ENCODE measurements at places on chromosomes 2 and 18. TPM values are rescaled to one million over a fixed set of nuclear protein-coding genes. Genes with fewer than 3 reads are reported as not detected.

Gene FER1L5
- total RNA-seq = under 0.01 TPM

Gene METTL5
- total RNA-seq = 104 TPM

Gene RBKS
- total RNA-seq = 1.1 TPM

Gene RNU2-63P
- not detected for total RNA-seq
